ENCODE measurements at places on chromosomes 2 and 18. TPM values are rescaled to one million over a fixed set of nuclear protein-coding genes. Genes with fewer than 3 reads are reported as not detected.

DNA sequence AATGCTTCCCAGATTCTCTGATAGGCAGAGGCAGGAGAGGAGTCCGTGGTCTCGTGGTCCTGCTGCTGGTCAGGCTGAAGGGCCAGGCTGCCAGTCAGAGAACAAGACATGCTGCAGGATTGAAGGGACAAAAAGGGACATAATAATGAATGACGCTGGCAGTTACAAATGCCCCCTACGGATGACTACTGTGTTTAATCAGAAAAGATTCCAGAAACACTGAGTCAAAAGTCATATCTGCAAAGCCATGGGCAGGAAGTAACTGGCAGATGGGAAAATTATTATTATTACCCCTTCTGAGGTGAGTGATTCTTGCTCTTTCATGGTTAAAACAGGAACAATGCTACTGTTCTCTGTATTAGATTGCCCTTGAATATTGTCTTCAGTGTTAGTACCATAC lies 19.0 kb downstream of the LCT start:
- peak; percentile 35 for DNase-seq

- DNase-seq, result peak; percentile 89
These were observed 101.0 kb downstream of the UNC80 start for GRCh38 chr2:209872675-209873074.

DNA sequence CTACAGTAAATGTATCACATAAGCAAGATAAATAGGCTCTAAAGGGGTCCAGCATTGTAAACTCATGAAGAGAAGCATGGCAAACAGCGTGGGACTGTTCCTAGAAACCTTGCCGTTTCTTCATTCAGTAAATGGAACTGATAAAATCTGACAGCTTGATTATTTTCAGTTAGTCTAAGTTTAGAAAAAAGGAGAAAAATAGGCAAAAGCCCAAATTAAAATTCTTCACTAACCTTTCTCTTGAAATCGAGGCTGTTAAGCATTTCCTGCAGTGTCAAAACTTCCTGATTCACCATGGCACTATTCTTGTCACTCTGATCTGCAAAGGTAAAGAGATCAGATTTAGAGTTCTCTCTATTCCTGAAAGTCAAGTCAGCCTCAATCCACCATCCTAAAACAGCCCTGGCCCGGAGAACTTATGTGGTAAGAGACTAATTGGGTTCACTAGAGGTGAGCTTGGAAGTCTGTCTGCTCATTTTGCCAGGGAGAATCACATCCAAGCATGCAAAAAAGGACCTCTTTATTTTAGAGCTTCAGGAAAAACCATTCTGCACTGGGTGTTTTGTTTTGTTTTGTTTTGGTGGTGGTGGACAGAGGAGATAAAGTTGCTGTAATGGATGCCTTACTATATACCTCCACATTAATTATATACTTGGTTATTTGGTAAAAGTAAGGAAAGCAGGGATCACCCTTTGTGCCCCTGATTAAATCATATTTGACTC lies 52.4 kb upstream of the STAT1 start:
- DNase-seq, result no peak

GRCh38 chr2:18998491-18998890 lies 359.9 kb downstream of the OSR1 start:
- DNase-seq, result no peak

- DNase-seq, result peak; percentile 48
These were observed 161.4 kb downstream of the RPIA start for GRCh38 chr2:88852753-88853402.

GRCh38 chr2:150545916-150546315 lies 58.4 kb upstream of the RND3 start:
- no peak for DNase-seq

DNA sequence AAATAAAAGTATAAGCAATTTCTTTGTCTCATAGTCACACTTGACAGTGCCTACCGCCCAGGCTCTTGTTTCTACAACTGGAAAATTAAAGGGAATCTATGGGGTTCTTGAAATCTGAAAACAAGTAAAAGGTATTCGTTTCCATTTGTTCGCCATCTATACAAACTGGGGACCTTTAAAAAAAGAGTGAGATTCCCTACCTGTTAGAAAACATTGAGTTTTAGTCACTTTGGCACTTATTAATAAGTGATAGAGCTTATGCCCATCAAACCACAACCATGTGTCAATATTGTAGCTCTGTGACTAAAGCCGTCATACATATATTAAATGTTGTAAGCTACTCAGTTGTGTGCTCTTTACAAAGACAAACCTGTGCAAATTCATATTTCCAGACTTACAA lies 13.2 kb downstream of the FN1 start:
- no peak for DNase-seq

Gene TEX44
- total RNA-seq, result not detected

Gene UPP2
- total RNA-seq, result not detected

All from Daoy (cell line).